ENCODE measurements at places on chromosomes 5 and 9.

DNA sequence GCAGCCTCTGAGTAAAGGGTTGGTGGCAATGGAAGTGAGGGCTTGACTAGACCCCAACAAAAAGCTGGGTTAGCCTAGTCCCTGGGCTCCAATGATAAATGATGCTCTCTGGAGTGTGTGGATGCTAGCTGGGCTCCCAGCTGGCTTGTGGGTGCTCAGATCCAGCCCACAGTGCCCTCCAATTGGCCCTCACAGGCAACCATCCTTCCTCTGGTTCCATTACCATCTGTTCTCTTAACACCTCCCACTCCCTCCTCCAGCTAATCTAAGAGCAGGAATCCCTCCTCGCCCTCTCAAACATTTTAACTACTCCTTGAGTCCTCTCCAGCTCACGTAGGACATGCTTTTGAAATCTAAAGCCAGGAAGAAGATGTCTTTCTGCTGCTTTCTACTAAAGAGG is 25.2 kb upstream of the FRMD3 start:
- DNase-seq: no peak

DNA sequence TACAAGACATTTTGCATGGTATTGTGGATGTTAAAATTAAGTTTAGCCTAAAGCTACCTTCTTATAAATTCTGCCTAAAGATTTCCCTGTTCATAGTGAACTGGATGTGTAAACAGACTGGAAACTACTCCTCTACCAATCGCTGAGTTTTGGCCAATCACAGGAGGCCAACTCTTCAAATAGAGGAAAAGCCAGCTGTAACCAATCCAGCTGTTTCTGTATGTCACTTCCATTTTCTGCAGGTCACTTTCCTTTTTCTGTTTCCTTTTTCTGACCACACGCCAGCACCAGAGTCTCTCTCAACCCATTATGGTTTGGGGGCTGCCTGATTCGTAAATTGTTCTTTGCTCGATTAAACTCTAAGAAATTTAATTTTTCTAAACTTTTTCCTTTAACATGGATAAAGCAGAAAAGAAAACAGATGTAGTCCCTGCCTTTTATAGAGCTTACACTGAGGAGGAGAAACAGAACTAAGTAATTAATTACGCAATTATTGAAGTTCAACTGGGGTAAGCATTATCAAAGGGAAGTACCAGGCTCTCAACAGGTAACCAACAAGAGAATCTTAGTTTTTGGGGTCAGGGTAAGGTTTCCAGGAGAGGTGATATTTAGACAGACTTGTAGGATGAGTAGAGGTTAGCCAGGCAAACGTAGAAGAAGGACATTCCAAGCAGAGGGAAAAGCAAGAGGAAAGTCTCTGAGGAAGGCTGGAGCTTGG is 27.7 kb downstream of the RANBP3L start:
- peak; percentile 69 for DNase-seq

- no peak for DNase-seq
These were observed 278.9 kb downstream of the EFNA5 start for GRCh38 chr5:107391787-107392186.

DNA sequence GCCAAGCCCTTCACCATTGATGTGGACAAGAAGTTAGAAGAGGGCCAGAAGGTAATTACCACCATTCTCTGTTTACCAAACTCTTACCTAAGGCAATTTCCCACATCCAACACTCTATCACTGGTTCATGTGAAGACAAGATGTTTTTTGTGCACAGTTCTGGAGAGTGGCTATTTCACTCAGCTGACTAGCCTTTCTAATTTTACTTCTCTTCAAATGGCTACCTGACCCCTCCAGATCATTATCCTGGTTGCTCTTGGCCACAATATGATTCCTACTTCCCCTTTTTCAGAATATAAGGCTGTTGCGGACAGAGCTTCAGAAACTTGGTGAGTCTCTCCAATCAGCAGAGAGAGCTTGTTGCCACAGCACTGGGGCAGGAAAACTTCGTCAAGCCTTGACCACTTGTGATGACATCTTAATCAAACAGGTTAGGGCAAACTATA is 7.1 kb downstream of the KIF20A start:
- peak; percentile 61 for DNase-seq

- no peak for DNase-seq
These were observed 141.3 kb upstream of the ZNF618 start for GRCh38 chr9:113734826-113735225.

DNA sequence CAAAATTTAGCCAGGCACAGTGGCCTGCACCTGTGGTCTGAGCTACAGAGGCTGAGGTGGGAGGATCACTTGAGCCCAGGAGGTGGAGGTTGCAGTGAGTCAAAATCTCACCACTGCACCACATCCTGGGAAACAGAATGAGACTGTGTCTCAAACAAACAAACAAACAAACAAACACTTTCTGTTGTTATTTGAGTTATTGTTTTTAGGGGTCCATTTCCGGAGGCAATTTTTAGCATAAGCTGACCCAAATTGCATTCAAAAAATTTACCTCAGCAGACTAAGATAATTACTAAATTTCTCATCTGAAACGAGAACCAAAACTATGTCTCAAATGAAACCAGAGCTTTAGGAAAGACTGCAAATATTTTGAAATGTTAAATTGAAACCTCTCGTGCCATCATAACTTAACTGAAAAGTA is 1485.1 kb downstream of the EFNA5 start:
- no peak for DNase-seq

DNA sequence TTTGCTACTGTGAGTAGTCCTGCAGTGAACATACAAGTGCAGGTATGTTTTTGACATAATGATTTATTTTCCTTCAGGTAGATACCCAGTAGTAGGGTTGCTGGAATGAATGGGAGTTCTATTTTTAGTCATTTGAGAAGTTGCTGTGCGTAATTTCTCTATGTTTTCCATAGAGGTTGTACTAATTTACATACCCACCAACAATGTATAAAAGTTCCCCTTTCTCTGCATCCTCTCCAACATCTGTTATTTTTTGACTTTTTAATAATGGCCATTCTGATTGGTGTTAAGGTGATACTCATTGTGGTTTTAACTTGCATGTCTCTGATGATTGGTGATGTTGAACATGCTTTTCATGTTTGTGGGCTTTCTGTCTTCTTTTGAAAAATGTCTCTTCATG is 64.7 kb upstream of the CTSL start:
- no peak for DNase-seq

- DNase-seq: no peak
These were observed 483.0 kb downstream of the SEMA5A start for GRCh38 chr5:9062873-9063272.

GRCh38 chr5:78308703-78309102 is 14.2 kb upstream of the AP3B1 start:
- no peak for DNase-seq

- DNase-seq: no peak
These were observed 1.0 kb downstream of the PRDM6 start for GRCh38 chr5:123089914-123090660.

DNA sequence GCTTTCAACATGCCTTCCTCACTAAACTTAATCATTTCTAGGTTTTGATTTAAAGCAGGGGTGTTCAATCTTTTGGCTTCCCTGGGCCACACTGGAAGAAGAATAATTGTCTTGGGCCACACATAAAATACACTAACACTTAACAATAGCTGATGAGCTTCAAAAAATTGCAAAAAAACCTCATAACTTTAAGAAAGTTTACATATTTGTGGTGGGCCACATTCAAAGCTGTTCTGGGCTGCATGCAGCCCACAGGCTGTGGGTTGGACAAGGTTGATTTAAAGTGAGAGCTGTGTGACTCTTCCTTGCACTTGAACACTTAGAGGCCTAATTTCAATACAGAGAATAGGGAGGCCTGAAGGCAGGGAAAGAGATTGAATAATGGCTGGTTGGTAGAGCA is 598.3 kb downstream of the EFNA5 start:
- no peak for DNase-seq

- DNase-seq: no peak
These were observed 30.9 kb downstream of the PDE6A start for GRCh38 chr5:149913436-149914419.

Data from HL-60 (cell line).